GM12891 (cell line): ENCODE measurements at places on chromosomes 5 and 9.
A peak's percentile ranks its signal among the peaks of the same experiment; 100 is the strongest.

DNA sequence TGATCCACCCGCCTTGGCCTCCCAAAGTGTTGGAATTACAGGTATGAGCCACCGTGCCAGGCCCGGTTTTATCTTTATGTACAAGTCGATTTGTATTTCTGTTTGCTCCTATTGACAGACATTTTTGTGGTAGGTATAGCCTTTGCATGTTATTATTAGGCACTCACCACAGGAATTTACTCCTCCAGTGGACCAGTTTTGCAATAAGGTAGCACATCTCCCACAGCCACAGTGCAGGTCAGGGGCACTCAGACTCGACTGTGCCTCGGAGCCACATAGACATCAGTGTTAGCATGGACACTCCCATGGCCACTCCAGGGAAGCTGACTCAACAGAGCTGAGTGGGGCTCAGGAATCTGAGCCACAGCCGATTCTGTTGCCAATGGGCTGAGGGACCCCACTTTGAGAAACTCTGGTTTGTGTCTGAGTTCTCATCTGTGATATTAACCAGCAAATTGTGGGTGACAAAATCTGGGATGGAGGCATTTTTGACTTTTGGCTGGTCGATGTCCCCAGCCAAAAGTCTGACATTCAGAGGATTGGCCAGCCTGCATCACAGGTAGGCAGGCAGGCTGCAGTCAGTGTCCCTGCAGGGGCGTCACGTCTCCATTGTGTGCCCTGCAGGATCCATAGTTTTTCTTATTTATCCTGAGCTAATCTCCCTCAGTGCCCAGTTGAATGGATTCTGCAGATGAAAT lies 15.0 kb upstream of the SHB start:
- no peak for DNase-seq

DNA sequence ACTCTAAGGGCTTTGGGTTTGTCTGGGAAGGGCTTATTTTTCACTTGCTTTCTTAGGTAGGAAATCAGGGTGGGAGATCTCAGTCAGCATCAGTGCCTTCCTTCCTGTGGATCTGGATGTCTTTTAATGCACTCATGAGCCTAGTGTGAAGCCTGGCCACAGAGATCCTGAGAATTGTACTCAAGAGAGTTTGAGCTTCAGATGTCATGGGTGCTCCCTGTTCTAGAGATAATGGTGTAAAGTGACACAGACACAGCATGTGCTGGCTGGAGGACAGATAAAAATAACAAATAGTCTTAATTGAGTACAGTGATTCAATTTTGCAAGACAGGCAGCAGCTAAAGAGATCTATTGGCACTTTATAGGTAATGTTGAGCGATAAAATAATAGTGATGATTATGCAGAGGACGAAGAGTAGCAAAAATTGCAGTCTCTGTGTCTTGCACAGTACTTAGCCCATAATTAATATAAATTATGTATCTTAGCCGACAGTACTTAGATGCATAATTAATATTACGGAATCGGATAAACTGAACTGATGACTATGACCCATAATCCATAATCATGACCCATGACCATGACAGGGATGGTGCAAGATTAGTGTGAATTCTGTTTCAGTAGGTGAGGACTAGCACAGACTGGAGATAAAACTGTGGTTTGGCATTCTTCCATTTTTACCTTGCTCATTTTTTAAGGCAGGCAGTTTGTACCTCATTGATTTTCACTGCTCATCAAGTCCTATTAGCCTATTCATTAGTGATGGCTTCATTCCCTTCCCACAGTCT lies 408.7 kb upstream of the PIK3R1 start:
- DNase-seq, result no peak

DNA sequence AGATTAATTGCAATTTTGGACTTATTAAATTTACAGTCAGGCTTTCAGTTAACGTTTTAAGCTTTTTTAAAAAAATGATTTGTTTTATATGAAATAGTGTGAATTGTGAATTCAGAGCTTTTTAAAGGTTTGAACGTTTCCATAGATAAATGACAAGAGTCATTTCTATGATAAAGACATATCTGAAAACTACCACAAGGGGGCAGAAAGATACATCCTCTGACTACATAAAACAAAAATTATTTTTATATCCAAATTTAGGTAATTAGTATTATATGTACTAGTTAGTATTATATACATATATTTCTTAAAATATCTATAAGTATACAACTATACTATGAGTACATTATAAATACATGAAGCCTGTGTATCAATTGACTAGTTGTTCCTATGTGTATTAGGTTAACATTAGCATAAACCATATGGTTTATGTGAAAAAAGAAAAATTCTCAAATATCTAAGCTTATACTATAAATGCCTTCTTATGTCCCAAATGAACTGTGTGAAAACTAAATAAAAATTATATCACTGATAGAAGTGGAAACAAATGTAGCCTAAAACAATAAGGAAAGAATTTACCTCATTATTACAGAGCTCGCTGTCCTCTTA lies 155.2 kb downstream of the MEF2C start:
- no peak for DNase-seq

- DNase-seq, result no peak
These were observed 79.1 kb upstream of the MAN2A1 start for GRCh38 chr5:109610581-109610980.

- DNase-seq, result no peak
These were observed 80.0 kb upstream of the ITGA2 start for GRCh38 chr5:52909192-52909591.

DNA sequence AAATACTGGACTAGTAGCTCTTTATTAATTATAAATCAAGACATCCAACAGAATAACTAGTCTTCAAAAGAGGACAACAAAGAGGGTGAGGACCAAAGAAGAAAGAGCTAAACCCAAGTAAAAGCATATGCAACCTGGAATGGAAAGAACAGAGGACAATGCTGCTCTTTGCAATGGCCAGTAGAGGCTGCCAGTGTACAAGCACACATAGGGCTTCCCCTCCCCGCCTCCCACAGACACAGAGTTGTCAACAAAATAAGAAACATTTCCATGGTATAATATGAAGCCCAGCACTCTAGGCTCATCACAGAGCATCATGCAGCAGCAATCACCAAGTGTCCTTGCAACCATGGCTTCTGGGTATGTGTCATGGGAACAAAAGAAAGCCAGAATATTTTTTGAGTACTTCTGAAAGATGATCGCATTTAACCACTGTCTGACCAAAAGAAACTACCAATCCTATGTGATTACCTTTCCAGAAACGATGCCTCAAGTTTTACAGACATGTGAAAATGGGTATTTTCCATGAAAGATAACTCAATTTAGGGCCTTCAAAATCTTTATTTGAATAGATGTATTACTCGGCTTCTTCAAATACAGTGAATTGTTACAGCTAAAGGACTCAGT lies 58.1 kb downstream of the RFX3 start:
- peak; percentile 6 for DNase-seq

DNA sequence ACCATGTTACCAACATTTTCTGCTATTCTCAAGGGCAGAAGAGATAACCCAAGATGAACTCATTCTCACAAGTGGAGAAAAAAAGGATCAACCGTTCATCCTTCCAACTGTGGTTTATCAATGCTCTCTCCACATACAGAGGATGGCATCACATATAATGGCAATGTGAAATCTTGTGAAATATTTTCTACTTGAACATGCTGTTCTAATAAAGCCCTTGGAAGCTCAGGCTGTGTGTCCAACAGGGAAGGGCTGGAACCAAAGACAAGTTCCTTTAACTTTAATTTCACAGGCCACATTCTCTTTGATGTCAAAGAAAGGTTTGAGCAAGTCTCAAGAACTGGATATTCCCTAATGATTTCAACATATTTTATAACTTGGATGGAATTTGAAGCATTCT lies 230.5 kb downstream of the SPOCK1 start:
- DNase-seq, result no peak

- DNase-seq, result no peak
These were observed 382.4 kb downstream of the TMEM167A start for GRCh38 chr5:82694711-82695285.

- no peak for DNase-seq
These were observed 155.1 kb upstream of the RAI14 start for GRCh38 chr5:34501016-34501415.

DNA sequence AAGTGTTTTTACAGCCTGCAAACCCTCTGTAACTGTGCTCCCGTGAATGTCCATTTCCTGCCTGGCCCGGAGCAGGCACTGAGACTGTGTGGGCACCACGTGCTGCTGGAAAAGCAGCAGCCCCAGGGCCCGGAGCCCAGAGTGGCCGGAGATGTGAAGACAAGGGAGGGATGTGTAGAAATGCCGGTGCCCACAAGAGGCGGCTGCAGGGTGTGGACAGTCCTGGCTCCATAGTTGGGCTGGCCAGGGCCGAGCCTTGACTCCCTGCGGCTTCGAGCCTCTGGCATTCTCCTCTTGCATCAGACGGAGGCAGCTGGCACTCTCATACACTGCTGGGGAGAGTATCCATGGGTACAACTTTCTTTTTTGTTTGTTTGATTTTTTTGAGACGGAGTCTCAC lies 13.2 kb upstream of the GFPT2 start:
- DNase-seq, result no peak

DNA sequence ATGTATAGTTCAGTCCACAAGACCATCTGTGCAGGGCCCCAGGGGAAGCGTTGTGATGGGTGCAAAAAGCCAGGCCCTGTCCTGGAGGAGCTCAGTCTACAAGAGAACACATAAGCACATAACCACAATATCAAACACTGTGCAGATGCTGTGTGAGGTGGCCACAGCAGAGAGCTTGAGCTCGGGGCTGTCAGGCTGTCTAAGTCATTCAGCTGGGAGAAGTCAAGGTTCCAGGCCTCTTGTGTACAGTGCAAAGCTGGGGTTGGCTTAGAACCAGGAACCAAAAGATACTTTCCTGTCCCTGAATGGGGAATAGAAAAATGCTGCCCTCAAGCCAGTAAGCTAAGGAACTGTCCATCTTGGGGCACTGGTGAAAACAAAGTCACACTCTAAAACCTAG lies 75.0 kb downstream of the PRDM6 start:
- DNase-seq, result no peak

GRCh38 chr5:171635028-171635427 lies 150.6 kb upstream of the SMIM23 start:
- no peak for DNase-seq

- no peak for DNase-seq
These were observed 343.0 kb downstream of the RAB3C start for GRCh38 chr5:58925627-58926540.

DNA sequence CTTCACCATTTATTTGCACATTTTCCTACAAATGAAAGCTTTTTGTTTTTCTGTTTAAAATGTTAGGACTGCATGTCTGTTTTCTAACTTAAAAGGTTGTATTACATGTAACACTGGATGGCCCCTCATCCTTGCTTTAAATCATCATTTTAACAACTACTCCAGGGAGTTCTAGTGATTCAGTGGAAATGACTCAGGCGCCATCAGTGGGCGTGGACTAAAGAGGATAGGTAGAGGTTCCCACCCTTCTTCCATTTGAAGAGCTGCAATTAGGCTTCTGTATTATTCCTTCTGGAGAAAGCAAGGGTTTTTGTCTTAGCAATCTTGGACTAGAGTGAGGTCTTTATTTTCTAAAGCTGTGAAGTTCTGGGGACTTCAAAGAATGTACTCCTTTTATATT lies 213.7 kb downstream of the TMEM38B start:
- DNase-seq, result no peak

DNA sequence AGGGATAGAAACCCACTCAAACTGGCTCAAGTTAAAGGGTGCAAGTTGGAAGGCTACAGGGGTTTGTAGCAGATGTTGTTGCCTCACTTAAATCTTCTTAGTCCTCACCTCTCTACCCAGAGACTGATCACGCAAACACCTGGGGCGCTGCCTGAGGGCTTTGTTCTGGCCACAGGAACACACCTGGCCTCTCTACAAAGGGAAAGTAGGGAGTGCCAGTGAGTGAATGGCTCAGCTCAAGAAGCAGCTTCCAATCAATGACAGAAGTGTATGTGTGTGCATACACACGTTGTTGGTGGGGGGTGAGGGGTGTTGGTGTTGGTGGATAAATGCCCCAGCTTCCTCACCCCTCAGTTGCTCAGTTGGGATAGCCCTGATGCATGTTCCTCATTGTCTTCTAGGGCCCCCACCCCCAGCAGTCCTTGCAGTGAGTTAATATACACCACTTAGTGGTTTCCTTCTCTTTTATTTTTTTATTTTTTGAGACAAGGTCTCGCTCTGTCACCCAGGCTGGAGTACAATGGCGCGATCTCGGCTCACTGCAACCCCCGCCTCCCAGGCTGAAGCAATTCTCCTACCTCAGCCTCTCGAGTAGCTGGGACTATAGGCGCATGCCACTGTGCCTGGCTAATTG lies 30.6 kb upstream of the CTNNA1 start:
- no peak for DNase-seq

- no peak for DNase-seq
These were observed 109.6 kb downstream of the PIK3R1 start for GRCh38 chr5:68325065-68325580.

DNA sequence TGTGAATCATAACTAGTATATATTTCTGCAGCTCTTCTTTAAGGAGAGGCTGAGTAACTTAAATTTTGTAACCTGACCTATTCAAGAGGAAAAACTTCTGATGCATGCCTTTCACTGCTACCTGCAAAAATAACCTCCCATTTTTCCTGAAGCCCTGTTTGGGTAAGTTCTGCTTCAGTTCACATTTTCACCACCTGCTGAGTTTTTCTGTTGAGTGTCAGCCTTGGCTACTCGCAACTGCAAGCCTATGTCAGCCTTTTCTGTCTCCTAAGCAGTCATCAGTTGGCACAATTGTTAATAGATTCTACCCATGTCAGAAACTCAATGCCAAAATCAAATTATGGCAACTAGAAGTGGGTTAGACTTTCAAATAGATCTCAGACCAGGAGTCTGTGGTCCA lies 8.2 kb upstream of the TNFAIP8 start:
- DNase-seq, result no peak

DNA sequence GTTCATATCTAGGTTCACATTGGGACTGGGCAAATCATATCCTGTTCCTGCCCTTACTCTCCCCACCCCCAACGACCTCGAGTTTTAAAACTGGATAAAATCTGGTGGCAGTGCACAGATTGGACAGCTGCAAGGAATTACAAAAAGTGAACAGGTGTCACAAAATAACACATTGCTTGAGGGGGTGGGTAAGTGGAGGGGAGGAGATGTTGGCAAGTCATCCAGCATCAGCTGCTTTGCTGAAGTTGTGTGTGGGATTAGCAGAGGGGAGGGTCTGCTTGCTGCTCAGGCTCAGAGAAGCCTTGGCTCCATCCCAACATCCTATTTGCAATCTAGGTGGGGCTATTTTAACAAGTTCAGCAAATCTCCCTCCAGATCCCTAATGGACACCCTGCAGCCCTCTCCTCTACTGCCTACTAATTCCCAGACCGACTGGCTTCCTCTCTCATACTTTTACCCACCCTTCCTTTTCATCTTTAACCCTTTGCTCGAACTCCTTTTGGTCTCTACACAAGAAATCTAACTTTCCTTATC lies 39.8 kb upstream of the SLC24A2 start:
- no peak for DNase-seq
